ENCODE measurements at places on chromosomes 2 and 18.

GRCh38 chr18:7158216-7158615 lies 40.6 kb upstream of the LAMA1 start:
- DNase-seq, result no peak

DNA sequence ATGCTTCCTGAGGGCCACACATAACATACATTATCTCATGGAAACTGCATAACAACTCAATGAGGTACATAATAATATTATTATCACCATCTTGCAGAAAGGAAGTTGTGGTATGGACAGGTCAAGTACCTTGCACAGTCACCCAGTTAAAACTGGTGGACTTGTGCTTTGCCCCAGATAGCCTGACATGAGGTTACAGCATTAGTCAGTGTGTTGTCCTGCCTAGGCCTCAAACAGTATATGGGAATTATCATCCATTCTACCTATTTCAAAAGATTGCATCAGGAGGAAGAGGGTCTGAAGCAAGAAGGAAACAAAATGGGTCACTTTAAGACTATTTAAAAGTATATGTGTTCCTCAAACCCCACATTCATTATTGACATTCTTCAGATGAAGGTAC lies 5.4 kb upstream of the ANTXR1 start:
- no peak for DNase-seq

DNA sequence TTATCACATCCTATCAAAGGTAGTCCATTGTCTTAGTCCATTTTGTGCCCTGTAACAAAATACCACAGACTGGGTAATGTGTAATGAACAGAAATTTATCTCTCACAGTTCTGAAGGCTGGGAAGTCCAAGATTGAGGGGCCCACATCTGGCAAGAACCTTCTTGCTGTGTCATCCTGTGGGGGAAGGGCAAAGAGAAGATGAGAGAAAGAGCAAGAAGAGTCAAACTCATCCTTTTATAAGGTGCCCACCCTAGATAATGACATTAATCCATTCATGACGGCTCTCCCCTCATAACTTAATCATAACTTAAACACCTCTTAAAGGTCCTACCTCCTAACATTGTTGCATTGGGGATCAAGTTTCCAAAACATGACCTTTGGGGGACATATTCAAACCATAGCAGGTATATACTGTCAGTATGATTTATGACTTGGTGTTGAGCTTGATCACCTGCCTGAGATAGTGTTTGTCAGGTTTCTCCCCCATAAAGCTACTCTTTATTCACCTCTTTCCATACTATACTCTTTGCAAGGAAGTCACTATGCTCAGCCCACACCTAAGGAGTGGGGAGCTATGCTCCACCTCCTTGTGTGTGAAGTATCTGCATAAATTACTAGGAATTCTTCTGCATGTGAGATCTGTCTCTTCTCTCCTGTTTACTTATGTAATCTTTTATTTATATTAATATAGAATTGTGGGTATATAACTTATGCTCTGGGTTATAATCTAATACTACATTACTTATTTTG lies 5.2 kb upstream of the MAP3K2 start:
- DNase-seq, result no peak

DNA sequence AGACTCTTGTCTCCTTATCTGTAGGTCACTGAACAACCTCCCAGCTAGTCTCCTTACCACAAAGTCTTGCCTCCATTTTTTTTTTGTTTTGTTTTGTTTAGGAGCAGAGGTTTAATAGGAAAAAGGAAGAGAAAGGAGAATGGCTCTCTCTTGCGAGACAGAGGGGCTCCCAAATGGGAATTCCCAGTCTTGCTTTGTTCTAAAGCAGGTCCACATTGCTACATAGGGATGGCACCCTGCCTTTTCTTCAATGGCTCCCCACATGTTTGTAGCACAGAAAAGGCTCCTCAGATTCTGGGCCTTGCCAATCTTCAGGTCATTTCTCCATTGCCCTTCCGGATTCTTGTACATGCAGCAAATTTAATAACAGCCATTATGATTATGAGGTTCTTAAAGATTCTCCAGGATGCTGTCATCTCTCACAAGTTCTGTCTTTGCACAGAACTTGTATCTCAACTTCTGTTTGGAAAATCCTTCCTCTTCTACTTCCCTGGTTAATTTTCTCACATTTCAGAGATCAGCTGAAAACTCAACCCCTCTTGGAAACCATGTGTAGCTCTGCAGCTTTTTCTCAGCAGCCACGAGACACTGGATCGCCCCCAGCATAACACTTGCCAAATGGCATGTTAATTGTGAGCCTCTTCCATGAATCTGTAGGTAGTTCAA lies 23.6 kb downstream of the IL1F10 start:
- DNase-seq, result no peak

DNA sequence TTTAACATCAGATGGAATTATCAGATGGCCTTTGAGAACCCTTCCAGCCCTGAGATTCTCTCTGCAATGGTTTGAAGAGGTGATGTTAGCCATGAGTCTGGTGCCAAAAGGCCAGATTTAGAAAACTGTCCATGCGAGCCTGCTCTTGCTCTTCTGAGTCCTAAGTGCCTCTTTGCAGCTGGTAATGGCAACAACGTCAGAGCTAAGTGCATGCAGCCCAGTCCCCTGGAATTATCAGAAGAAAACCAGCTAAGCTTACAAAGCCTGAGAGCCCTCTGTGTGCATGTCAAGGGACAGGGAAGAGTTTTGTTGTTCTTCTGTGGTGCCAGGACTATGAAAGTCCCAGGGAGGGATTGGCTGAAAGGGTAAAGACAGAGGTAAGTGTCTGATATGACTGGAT lies 89.8 kb downstream of the LOXHD1 start:
- no peak for DNase-seq

DNA sequence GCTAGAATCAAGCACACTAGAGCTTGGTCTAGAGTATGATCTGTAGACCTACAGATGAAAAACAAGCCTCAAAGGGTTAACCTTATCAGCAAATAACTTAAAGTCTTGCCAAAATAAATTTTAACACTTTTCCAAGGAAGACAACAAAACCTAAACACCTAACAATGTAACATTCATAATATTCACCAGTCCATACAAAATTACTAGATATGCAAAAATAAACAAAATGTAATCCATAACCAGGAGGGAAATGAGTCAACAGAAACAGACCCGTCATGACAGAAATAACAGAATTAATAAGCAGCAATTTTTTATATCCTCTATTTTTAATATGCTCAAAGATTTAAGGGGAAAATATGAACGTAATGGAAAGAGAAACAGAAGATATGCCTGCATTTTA lies 36.1 kb downstream of the TRAK2 start:
- no peak for DNase-seq

DNA sequence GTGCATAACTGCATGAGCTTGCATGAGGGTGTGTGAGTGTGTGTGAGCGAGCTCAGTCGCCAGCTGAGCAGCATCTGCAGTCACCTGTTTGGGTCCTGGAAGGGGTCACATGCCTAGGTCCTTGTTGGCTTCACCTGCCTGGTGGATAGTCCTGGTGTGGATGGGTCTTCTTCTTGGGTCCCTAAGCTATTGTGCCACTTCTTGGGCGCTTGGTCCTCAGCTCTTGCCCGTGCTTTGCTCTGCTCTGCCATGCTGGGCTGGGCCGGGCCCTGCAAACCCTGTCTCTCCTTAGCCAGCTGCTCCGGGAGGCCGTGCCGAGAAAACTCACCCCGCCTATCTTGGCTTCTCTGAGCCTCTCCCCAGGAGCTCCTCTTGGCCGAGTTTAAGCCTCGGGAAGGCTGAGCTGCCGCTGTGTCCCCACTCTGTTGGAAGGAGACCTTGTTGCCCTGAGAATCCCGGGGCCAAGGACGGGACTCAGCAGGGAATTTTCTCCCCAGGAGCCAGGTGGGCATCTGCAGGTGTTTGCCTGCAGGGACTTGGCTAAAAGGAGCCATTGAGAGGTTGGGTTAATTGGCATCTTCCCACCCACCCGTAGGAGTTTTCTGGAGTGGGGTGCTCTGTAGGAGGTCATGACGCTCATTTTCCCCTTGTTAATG lies 300.8 kb downstream of the NDUFA10 start:
- no peak for DNase-seq

DNA sequence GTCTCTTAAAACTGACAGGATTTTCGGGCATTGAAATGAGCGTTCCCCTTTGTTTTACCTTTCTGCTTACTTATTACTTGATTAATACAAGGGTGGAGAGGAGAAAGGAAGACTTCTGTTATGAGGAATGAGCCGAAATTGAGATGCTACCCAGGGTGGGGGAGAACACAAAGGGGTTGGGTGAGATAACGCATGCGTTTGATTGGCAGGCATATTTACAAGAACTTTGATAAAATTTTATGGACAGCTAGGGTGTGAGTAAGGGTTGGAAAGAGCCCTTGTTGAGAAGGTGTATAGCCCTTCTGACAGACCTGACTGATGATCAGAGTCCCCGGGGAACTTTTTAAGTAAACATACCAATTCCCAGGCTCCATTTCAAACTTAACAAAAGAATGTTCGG lies 1.8 kb downstream of the RNF138 start:
- DNase-seq, result no peak

GRCh38 chr18:31658670-31659575 lies 25.5 kb downstream of the B4GALT6 start:
- DNase-seq, result no peak

DNA sequence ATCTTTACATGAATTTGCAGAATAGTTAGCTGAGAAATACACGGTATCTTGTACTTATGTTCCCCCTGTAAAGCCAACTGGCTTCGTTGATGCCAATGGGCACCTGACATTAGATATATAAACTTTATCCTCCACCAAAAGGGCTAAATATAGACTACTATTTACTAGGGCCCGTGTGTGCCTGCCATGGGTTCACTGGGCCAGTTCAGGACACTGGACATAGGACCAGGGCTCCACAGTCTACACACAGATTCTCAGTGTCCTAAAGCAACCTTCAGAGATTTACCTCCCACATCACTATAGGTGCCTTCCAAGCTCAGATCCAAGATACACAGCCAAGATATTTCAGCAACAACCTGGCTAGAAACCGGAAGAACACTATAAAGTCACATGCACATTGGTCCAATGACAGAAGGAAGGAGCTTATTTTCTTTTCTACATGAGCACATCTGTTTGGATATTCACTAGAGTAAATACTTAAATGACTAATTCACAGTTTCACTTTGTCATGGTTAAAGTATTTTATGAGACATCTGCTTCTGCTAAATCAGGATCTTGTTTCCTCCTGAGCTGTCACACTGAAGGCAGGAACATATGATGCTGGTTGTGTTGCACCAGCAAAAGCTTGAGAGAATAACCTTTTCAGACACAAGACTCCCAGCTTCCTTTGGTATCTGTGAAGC lies 95.1 kb downstream of the MYO5B start:
- DNase-seq, result peak; percentile 46

DNA sequence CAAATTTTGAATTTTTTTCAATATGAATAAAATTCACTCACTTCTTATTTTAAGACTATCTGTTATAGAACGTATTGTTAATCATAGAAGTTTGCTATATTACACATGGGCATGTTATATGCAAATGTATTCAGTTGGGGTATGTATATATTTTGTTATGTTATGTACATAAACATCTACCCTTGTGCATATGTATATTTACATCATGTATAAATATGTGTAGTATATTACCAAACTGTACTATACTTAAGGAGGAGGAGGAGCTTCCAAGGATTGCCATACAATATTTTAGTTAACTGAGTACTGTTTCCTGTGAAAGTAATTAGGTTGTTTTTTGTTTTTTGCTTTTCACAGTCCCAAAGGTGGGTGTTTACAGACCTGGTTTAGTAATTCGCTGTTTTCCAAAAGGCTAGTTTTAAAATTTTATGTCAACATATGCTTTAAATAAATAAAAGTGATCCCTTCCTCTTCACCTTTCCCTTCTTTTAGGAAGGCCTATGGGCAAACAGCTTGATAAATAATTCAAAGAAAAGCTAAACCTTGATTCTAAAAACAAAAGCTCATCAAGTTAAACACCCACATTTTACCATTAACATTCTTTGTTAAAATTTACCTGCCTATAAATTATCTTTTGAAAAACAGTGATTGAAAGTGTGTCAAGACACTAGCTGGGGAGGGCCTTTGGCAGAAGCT lies 12.9 kb upstream of the POU3F3 start:
- DNase-seq, result no peak

GRCh38 chr2:76563730-76564129 lies 853.0 kb upstream of the GCFC2 start:
- no peak for DNase-seq

- DNase-seq, result no peak
Measured at GRCh38 chr2:128950758-128951157, 632.1 kb upstream of the HS6ST1 start.

GRCh38 chr2:71685073-71685848 lies 231.9 kb downstream of the DYSF start:
- no peak for DNase-seq

DNA sequence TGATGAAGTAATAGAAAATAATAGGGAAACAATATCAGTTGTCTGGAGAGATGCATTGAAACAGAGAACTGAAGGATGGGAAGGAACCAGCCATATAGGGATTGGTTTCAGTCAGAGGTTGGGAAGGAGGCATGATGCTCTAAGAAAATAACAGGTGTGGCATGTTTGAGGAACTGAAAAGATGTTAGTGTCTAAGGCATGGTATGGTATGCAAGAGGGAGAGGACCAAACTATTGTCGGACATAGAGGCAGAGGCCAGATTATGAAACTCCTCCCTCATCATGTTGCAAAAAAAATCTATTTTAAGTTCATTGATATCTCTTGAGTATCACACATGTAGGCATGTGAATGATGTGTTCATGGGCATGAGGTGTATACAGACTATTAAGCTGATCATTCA lies 48.9 kb upstream of the EMILIN2 start:
- DNase-seq, result no peak

GRCh38 chr2:177467646-177468045 lies 75.1 kb downstream of the AGPS start:
- DNase-seq, result no peak

DNA sequence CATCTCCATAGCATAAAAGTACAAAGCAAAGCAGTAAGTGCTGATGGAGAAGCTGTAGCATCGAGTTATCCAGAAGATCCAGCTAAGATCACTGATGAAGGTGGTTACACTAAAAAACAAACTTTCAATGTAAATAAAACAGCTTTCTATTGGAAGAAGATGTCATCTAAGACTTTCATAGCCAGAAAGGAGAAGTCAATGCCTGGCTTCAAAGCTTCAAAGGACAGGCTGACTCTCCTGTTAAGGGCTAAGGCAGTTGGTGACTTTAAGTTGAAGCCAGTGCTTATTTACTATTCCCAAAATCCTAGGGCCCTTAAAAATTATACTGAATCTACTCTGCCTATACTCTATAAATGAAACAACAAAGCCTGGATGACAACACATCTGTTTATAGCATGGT lies 44.0 kb downstream of the METTL8 start:
- no peak for DNase-seq

- DNase-seq, result no peak
Measured at GRCh38 chr18:7541835-7542234, 25.3 kb upstream of the PTPRM start.

- no peak for DNase-seq
Measured at GRCh38 chr2:134897932-134898331, 20.7 kb upstream of the CCNT2 start.
